Neural progenitor cell (in vitro differentiated cells): ENCODE measurements at places on chromosomes 3 and 15.
A peak's percentile ranks its signal among the peaks of the same experiment; 100 is the strongest.

- no peak for DNase-seq
Observed at GRCh38 chr3:25074149-25074548, 353.9 kb upstream of the RARB start.

GRCh38 chr3:64011685-64012084 is 11.6 kb downstream of the PSMD6 start:
- DNase-seq, result no peak

GRCh38 chr3:62824965-62825592 is 50.1 kb downstream of the CADPS start:
- DNase-seq, result no peak

DNA sequence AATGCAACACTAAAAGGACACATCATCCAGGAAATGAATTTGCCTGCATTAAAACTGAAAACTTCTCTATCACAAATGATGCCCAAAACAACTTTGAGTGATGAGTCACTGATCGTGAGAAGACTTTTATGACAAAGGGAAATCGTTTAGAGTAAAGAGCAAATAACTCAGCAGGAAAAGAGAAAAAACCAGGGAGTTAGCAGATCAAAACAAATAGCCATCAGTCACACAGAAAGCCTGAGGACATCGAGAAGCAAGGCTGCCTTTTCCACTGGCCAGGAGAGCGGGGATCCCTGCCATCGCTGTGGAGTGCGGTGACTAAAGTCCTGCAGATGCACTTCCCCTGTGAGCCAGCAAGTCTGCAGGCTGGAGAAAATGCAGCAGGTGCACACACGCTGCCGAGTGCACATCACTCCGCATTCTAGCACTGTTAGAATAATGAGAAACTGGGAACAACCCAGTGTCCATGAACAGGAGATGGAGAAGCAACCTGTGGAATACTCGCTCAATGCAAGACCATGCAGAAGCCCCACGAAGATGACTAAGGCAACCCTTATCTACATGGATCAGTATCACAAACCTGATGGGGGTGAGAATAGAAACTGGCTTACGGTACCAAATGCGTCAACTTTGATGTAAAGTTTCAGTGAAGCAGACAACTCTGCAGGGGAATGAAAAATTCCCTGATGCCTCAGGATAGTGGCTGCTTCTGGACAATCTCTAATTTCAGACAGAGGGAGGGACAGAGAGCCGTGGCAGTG is 86.4 kb downstream of the NSMCE3 start:
- no peak for DNase-seq

- DNase-seq, result no peak
Observed at GRCh38 chr3:101928890-101929289, 79.6 kb downstream of the NFKBIZ start.

GRCh38 chr3:26962492-26963360 is 340.2 kb downstream of the LRRC3B start:
- no peak for DNase-seq

GRCh38 chr3:136343873-136344555 is 93.9 kb downstream of the PCCB start:
- DNase-seq, result peak; percentile 29

- no peak for DNase-seq
Observed at GRCh38 chr3:72810659-72811434, 37.4 kb downstream of the SHQ1 start.

GRCh38 chr15:61687124-61687523 is 373.1 kb downstream of the VPS13C start:
- DNase-seq, result no peak

GRCh38 chr15:70531576-70531975 is 231.8 kb downstream of the UACA start:
- no peak for DNase-seq
